Peyer's patch (tissue), 4 donors: ENCODE measurements at places on chromosomes 4 and X. TPM values are rescaled to one million over a fixed set of nuclear protein-coding genes. Genes with fewer than 3 reads are reported as not detected.

MMRN1 gene
- total RNA-seq, result 27.0 TPM

- no peak for DNase-seq
These were observed 63.8 kb downstream of the EFNB1 start for GRCh38 chrX:68892651-68893050.

DNA sequence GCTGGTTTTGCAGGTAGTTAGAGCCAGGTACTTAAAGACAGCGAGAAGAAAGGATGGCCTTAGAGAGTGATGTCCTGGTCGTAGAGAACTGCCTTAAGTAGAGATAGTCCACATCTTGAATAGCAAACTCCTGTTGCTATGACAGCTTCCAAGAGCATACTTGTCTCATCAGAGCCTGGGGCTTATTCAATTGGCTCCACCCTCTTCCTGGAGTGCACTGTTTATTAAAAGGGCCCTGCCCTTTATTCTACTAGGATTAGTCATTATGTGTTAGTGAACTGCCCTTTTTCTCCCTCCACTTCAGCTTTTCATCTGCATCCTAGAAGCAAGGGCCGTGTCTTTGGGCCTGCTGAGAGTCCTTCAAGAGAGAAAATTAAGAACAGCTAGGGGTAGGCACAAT, 94.5 kb upstream of the EOLA2 start:
- no peak for DNase-seq

TLL1 gene
- total RNA-seq, result 7.4 TPM

GPR82 gene
- not detected for total RNA-seq

DNA sequence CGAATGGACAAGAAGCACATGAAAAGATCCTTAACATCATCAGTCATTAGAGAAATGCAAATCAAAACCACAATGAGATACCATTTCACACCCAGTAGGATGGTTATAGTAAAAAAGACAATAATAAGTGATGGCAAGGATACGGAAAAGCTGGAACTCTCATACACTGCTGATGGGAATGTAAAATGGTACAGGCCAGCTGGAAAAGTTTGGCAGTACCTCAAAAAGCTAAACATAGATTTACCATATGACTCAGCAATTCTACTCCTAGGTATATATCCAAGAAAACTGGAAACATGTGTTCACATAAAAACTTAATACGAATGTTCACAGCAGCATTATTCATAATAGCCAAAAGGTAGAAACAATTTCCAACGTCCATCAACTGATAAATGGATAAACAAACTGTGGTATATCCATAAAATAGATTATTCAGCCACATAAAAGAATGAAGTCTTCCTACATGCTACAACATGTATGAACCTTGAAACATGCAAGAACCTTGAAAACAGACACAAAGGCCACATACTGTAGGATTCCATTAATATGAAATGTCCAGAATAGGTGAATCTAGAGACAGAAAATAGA, 11.9 kb downstream of the RPS6KA3 start:
- DNase-seq, result no peak

DNA sequence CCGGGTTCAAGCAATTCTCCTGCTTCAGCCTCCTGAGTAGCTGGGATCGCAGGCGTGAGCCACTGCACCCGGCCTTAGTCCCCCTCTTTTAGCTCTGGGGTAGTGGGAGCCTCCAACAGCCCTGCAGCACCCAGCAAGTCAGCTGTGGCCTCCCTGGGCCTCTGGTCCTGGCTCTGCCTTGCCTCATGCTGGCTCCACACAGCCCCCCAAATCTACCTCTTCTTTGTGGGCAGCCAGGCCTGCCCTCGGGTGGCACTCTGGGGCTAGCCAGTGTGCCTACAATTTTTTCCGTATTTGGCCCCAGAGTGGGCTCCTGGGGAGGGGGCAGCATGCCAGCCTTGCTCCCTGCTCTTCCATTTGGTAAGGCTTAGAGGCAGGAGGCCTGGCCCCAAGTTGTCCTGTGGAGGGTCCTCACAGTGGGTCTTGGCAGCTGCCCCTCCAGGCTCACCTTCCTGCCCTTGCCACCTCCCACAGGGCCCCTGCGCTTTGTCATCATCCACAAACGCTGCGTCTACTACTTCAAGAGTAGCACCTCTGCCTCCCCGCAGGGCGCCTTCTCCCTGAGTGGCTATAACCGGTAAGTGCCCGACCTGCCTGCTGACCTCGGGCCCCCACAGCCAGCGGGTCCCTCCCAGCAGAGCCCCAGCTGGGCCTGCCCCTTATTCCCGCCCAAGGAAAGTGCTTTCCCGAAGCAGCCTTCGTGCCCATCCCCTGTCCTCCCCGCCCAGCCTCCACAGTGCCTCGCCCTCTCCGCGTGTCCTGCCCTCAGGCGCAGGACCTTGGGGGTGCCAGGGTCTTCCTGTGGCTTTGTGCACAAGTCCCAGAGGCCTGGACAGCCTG, 21.0 kb upstream of the ADD1 start:
- peak; percentile 42 for DNase-seq

DNA sequence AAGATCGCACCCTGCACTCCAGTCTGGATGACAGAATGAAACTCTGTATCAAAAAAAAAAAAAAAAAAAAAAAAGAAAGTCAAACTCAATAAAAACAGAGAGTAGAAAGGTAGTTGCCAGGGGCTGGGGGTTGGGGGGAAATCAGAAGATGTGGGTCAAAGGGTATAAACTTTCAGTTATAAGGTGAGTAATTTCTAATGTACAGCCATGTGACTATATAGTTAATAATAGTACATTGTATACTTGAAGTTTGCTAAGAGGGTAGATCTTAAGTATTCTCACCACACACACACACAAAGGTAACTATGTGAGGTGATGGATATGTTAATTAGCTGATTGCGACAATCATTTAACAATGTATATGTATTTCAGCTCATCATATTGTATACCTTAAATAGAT, 11.5 kb downstream of the HERC6 start:
- DNase-seq, result no peak

DNA sequence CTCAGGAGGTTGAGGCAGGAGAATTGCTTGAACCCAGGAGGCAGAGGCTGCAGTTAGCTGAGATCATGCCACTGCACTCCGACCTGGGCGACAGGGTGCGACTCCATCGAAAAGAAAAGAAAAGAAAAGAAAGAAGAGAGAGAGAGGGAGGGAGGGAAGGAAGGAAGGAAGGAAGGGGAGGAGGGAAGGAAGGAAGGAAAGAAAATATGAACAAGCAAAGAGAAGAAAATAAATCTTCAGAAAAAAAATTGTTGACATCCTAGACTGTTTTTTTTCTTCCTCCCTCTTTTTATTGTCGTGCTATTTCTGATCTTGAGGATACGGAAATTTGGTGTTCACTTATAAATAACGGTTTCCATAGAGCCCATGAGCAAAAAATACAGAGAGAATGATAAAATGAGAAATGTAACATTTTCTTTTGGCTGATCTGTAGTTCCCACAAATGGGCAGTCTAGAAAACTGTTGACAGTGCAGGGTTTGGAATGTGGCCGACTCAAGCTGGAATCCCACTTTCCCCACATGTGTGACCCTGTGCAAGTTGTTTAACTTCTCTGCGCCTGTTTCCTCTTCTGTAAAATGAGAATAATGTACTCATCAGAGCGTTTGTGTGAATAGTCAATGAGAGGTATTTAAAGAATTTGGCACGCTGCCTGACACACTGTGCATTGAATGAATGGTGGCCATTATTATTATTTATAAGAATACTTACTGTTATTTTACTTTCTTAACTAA, 19.4 kb downstream of the SORBS2 start:
- no peak for DNase-seq
